ENCODE measurements at places on chromosomes 16 and 17.

GRCh38 chr17:9218064-9218635 is 196.8 kb downstream of the NTN1 start:
- no peak for DNase-seq

DNA sequence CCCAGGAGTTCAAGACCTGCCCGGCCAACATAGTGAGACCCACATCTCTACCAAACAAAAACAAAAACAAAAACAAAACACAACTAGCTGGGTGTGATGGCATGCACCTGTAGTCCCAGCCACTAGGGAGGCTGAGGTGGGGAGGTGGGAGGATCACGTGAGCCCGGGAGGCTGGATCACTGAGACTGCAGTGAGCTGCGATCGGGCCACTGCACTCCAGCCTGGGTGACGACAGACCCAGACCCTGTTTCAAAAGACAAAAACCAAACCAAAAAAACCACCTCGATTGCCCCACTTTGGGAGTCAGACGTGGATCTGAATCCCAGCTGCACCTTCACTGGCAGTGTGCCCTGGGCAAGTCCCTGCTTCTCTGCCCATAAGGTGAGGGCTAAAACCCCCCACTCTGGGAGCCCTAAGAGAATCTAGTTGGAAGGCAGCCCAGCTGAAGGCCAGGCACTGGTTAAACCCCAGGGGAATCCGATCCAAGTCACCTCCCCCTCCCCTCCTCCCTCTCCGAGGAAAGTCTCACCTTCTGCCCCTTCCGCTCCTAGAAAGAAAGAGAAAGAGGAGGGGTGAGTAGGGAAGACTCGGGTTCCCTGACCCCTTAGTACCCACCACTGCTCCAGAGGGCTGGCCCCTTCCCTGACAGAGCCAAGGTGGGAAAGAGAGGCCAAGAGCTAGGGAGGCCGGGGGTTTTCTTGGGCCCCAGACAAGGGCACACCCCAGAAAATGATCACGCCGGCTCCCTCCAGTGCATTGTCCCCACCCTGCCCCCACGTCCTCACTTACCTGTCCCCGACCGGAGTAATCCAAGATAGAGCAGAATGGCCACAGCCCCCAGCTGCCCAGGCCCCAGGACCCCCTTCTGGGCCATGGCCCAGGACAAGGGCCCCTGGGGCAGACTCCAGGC is 647 bp downstream of the PRSS8 start:
- no peak for DNase-seq

GRCh38 chr17:5133311-5133710 is 17.5 kb downstream of the USP6 start:
- DNase-seq, result no peak

DNA sequence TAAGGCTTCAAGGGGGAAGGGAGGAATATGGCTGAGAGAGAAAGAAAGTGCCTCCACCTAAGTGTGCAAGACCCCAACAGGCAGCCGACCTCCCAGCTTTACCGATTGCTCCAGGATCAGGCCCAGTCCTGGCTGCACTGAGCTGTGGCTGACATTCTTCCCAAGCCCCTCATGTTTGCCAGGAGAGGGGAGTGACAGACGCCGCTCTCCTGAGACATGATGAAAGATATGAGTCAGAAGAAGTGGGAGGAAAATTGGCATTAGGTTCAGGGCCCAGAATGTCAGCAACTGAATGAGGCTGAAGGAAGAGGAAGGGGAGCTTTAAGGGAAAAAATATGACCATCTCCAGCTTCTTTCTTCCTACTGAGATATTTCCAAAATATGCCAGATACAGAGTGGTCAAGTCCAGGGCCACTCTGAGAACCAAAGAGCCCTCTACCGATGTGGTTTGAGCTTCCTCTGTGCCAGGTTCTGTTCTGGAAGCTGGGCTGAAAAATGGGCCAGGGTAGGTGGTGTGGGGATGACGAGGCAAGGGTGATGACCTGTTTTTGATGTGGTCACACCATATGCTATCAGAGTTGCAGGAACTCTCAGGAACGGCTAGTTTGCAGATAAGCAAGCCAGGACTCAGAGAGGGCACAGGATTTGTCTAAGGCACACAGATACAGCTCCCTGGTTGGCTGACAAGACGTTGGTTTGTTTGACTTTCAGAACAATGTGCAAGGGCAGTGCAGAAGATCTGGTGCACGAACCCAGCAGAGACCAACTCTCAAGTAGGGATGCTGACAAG is 176.7 kb downstream of the SOX9 start:
- no peak for DNase-seq

DNA sequence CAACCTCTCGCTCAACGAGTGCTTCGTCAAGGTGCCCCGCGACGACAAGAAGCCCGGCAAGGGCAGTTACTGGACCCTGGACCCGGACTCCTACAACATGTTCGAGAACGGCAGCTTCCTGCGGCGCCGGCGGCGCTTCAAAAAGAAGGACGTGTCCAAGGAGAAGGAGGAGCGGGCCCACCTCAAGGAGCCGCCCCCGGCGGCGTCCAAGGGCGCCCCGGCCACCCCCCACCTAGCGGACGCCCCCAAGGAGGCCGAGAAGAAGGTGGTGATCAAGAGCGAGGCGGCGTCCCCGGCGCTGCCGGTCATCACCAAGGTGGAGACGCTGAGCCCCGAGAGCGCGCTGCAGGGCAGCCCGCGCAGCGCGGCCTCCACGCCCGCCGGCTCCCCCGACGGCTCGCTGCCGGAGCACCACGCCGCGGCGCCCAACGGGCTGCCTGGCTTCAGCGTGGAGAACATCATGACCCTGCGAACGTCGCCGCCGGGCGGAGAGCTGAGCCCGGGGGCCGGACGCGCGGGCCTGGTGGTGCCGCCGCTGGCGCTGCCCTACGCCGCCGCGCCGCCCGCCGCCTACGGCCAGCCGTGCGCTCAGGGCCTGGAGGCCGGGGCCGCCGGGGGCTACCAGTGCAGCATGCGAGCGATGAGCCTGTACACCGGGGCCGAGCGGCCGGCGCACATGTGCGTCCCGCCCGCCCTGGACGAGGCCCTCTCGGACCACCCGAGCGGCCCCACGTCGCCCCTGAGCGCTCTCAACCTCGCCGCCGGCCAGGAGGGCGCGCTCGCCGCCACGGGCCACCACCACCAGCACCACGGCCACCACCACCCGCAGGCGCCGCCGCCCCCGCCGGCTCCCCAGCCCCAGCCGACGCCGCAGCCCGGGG is 1.3 kb downstream of the FOXC2 start:
- DNase-seq, result no peak

DNA sequence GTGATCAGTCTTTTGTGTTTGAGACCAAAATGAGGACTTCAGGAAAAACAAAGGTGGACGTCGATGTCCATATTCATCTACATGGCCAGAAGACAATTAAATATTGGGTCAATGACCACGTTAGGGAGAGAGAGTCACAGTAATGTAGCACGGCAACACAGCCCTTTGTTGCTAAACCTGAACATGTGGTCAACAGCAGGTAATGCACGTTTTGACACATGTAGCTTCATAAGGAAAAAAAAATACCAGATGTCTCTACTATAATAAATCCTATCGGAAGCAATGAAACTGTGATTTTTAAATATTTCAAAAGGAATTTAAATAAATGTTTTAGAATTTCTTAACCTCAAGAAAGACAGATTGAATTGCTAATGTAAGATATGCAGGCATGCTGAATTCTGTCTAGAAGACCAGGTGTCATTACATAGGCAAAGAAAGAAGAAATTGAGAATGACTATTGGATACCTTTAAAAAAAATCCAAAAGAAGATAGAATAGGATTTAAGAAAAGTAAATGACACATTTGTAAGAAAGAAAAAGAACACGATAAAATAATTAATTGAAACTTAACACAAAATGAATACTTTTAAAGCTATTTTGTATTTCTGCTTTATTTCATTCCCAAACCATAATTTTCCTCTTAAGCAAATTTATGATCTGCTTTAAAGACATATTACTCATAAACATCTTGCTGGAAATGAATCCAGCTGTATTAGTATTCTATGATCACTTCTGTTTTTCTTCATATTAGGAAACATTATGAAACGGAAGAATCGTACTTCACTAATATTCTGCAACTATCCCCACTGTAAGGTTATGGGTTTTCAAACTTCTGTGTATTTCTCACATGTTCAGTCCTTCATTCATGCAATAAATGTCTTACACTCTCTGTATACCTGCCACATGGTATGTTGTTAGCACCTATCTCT is 30.1 kb downstream of the ABCA8 start:
- no peak for DNase-seq

GRCh38 chr16:73028263-73028662 is 19.7 kb downstream of the ZFHX3 start:
- DNase-seq, result no peak

DNA sequence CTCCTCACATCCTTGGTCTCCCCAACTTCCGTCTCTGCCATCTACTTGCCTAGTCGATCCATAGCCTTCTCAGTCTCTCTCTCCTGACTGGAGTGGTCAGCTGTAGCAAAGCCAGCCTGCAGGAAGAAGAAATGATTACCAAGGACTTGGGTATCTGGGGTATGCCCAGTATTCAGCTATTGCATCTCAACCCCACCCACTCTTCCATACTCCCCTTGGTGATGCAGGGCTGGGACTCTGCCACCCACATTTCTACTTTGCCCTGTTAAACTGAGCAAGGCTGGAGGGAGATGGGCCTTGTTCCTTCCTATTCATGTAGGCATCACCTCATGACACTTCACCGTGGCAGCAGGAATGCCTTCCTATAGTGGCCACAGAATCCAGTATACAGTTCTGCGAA is 2.3 kb downstream of the COPRS start:
- DNase-seq, result no peak

DNA sequence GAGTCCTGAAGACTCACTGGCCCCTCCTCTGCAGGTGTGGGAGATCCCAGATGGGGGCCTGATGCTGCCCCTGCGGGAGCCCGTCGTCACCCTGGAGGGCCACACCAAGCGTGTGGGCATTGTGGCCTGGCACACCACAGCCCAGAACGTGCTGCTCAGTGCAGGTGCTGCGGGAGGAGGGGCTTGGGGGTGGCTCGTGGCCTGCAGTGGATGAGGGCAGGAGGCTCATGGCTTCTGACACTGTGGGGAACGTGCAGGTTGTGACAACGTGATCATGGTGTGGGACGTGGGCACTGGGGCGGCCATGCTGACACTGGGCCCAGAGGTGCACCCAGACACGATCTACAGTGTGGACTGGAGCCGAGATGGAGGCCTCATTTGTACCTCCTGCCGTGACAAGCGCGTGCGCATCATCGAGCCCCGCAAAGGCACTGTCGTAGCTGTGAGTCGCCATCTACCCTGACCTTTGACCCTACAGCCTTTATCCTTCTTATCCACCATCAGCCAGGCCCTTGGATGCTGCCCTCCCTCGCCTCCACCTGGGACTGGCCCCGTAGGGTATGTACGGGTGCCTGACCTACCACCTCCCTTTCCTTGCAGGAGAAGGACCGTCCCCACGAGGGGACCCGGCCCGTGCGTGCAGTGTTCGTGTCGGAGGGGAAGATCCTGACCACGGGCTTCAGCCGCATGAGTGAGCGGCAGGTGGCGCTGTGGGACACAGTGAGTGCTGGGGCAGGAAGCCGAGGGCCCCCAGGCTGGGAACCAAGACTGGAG is 3.6 kb downstream of the CORO1A start:
- no peak for DNase-seq

DNA sequence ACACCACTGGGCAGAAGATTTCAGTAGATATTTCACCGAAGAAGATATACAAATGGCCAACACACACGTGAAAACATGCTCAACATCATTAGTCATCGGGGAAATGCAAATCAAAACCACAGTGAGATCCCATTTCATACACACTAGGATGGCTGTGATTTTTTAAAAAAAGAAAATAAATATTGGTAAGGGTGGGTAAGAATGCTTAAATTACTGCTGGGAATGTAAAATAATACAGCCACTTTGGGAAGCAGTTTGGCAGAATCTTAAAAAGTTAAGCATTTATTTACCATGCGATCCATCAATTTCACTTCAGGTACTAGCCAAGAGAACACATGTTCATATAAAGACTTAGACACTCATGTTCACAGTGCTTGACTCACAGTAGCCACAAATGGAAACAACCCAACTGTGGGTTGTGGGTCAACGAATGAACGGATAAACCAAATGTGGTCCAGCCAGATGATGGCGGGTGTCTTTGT is 6.5 kb upstream of the C16orf74 start:
- no peak for DNase-seq

DNA sequence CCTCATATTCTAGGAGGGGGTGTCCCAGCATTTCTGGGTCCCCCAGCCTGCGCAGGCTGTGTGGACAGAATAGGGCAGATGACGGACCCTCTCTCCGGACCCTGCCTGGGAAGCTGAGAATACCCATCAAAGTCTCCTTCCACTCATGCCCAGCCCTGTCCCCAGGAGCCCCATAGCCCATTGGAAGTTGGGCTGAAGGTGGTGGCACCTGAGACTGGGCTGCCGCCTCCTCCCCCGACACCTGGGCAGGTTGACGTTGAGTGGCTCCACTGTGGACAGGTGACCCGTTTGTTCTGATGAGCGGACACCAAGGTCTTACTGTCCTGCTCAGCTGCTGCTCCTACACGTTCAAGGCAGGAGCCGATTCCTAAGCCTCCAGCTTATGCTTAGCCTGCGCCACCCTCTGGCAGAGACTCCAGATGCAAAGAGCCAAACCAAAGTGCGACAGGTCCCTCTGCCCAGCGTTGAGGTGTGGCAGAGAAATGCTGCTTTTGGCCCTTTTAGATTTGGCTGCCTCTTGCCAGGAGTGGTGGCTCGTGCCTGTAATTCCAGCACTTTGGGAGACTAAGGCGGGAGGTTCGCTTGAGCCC is 11.6 kb downstream of the STH start:
- DNase-seq, result no peak

GRCh38 chr17:18382441-18383078 is 5.0 kb downstream of the EVPLL start:
- DNase-seq, result no peak

- DNase-seq, result no peak
Observed at GRCh38 chr17:47295874-47296255, 27.9 kb upstream of the EFCAB13 start.

DNA sequence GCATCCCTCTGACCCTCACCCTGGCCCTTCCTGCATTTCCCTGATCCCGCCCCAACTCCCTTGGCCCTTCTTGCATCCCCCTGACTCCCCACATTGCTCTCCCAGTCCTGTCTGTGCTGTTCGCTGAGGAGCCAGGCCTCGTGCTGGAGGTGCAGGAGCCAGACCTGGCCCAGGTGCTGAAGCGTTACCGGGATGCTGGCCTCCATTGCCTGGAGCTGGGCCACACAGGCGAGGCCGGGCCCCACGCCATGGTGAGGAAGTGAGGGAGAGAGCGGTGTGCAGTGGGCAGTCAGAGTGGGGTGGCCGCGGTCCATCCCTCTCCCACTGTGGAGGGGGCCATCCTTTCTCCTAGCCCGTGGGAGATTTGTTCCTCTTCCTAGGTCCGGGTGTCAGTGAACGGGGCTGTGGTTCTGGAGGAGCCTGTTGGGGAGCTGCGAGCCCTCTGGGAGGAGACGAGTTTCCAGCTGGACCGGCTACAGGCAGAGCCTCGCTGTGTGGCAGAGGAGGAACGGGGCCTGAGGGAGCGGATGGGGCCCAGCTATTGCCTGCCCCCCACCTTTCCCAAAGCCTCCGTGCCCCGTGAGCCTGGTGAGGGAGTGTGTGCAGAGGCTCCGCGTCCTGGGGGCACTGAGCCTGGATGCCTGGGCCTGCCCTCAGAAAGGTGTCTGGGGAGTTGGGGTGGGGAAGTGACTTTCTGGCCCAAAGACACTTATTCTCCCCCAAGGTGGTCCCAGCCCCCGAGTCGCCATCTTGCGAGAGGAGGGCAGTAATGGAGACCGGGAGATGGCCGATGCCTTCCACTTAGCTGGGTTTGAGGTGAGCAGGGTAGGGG is 17.8 kb downstream of the PFAS start:
- no peak for DNase-seq

Data from NCI-H1930 (cell line).